ENCODE measurements at places on chromosomes 12 and 14. TPM values are rescaled to one million over a fixed set of nuclear protein-coding genes. Genes with fewer than 3 reads are reported as not detected.
A peak's percentile ranks its signal among the peaks of the same experiment; 100 is the strongest.

DNA sequence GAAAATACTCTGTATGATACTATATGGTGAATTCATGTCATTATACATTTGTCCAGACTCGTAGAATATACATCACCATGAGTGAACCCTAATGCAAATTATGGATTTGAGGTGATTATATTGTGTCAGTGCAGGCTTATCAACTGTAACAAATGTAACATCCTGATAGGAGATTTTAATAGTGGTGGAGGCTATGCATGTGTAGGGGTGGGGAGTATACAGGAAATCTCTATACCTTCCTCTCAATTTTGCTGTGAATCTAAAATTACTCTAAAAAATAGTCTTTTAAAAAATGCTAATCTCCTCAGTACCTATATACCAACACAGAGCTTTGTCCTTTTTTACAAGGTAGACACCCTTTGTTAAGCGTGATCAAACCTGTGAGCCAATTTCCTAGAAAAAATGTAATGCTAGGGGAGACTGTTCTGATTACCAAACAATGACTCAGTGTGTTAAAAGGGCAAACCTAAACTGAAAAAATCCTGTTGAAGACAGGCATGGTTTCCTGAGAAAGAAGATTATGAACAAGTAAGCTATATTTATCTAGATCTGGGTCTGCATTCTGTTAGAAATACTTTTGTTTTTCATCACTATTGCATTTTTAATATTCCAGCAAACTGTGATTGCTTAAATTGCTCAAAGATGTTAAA is 170.9 kb downstream of the DUSP6 start:
- H3K4me1 ChIP-seq, result no peaks in the 10 kb centered on the region
- DNase-seq, result no peak
- no peaks in the 10 kb centered on the region for H3K27me3 ChIP-seq
- H3K36me3 ChIP-seq, result no peaks in the 10 kb centered on the region
- no peak overlapping the region for H3K4me3 ChIP-seq
- H3K27ac ChIP-seq, result no peak overlapping the region

DNA sequence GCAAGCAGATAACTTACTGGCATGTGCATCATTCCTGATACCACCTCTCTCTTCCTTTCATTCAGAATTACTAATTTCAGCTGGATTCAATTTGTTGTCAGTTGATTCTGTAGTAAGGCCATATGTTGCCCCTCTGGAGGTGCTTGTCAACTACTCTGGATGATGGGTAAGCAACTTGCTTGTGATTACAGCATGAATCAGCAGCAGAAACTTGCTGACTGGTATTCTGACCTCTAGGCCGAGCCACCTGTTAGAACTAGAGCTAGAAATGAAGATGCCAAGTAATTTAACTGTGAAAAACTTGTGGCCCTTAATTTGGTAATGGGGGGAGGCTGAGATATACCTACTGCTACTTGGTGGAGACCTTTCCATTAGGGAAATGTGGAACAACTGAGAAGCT is 5.1 kb downstream of the RNF10 start:
- no peaks in the 10 kb centered on the region for H3K27me3 ChIP-seq
- H3K36me3 ChIP-seq, result no peaks in the 10 kb centered on the region
- no peak overlapping the region for H3K4me3 ChIP-seq
- no peak for DNase-seq
- peaks cover 38% of the 10 kb centered on the region for H3K4me1 ChIP-seq

- H3K36me3 ChIP-seq, result peaks cover 20% of the 10 kb centered on the region
- H3K27me3 ChIP-seq, result no peaks in the 10 kb centered on the region
- H3K27ac ChIP-seq, result no peak overlapping the region
These were observed 30.1 kb downstream of the ANAPC7 start for GRCh38 chr12:110373425-110373824.

DNA sequence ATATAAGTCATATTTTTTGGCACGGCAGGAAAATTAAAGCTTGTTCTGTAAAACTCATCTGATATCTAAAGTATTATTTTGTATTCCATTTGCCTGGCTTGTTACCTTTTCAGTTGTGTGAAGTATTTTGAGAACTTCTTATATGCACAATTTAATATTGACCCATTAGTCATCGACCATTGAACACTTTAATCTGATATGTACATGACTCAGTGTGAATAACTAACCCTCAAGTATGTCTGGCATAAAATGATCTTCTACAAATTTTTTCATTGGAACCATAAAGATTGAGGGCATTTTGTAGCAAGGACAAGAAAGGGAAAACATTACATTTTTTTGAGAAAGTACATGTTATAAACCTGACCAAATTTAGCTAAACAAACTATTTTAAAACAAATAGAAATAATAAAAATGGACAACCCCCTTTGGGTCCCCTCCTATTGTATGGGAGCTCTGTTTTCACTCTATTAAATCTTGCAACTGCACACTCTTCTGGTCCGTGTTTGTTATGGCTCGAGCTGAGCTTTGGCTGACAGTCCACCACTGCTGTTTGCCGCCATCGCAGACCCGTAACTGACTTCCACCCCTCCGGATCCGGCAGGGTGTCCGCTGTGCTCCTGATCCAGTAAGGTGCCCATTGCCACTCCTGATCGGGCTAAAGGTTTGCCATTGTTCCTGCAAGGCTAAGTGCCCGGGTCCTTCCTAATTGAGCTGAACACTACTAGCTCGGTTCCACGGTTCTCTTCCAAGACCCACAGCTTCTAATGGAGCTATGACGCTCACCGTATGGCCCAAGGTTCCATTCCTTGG is 118.8 kb downstream of the SLC6A15 start:
- H3K36me3 ChIP-seq, result no peaks in the 10 kb centered on the region
- H3K27me3 ChIP-seq, result no peaks in the 10 kb centered on the region
- no peaks in the 10 kb centered on the region for H3K4me1 ChIP-seq
- H3K4me3 ChIP-seq, result no peak overlapping the region
- no peak overlapping the region for H3K27ac ChIP-seq

DNA sequence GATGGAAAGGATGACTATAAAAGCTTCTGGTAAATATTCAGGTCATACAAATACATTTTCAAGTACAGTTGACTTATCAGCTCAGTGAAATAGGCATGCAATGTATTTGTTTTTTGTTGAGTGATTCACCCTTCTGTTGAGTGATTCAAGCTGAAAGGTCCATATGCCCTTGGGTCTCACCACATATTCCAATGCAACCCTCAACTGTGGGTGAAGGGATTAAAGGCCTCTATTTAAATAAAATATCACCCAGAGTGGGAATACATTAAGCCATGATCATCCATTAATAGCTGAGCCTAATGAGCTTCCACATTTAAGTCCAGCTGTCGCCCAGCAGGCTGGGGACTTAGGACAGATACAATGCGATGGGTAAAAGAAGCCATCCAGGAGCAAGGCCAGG is 120.2 kb downstream of the CRACR2A start:
- H3K4me1 ChIP-seq, result no peaks in the 10 kb centered on the region
- DNase-seq, result no peak
- H3K4me3 ChIP-seq, result no peak overlapping the region
- H3K36me3 ChIP-seq, result no peaks in the 10 kb centered on the region
- no peaks in the 10 kb centered on the region for H3K27me3 ChIP-seq
- H3K27ac ChIP-seq, result no peak overlapping the region

- no peaks in the 10 kb centered on the region for H3K4me1 ChIP-seq
- no peaks in the 10 kb centered on the region for H3K27me3 ChIP-seq
- H3K4me3 ChIP-seq, result no peak overlapping the region
- no peak overlapping the region for H3K27ac ChIP-seq
- DNase-seq, result no peak
These were observed 4.8 kb downstream of the CATSPERB start for GRCh38 chr14:91727121-91727520.

GRCh38 chr12:131384544-131384855 is 326.4 kb upstream of the SFSWAP start:
- H3K27me3 ChIP-seq, result peaks cover 5% of the 10 kb centered on the region
- no peak for DNase-seq
- no peaks in the 10 kb centered on the region for H3K36me3 ChIP-seq
- H3K27ac ChIP-seq, result no peak overlapping the region

DNA sequence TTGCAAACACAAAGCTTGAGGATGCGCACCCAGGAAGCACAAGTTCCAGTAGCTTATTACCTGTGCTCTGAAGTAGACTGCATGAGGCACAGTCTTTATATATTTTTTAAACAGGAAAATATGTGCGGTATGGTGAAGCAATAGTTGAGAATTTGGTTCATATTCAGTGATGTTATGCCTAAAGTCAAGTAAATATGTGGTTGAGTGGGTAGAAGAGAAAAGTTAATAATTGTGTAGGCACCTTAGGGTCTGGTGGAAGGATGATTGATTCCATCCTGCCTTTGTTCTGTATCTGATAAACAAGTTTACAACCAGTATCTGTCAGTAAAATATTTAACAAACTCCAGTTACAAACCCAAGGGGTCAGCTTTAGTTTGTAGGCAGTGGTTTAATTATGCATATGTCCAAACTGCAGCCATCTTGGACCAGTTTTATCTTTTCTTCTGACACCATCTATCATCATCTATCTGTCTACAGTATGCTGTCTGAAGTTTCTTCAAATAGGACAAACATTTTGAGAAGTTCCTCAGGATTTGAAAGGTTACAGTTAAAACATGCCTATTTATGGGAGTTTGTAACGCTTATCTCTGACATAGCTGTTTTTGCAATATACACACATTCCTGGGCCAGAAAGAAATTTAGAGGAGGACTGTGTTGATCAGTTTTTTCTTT is 10.8 kb downstream of the SINHCAF start:
- no peak overlapping the region for H3K4me3 ChIP-seq
- H3K36me3 ChIP-seq, result no peaks in the 10 kb centered on the region
- H3K27me3 ChIP-seq, result no peaks in the 10 kb centered on the region
- DNase-seq, result no peak

DNA sequence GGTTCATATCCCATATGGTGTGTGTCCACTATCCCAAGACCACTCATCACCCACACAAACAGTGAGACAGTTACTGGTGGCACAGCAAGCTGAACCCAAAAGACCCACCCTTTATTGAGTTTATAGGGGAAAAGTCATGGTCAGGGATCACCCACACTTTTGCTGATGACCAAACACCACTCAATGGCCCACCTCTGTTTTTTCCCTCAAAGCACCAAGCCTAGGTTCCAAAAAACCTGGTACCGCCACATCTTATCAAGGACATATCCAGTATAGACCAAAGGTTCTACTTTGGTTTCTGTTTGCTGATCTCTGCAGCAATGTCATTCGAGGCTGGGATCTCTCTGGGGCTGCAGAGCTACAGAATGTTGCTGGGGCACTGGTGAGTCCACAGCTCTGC is 19.7 kb upstream of the OR6S1 start:
- no peaks in the 10 kb centered on the region for H3K36me3 ChIP-seq
- no peak for DNase-seq
- no peak overlapping the region for H3K4me3 ChIP-seq
- H3K4me1 ChIP-seq, result no peaks in the 10 kb centered on the region
- no peaks in the 10 kb centered on the region for H3K27me3 ChIP-seq

DNA sequence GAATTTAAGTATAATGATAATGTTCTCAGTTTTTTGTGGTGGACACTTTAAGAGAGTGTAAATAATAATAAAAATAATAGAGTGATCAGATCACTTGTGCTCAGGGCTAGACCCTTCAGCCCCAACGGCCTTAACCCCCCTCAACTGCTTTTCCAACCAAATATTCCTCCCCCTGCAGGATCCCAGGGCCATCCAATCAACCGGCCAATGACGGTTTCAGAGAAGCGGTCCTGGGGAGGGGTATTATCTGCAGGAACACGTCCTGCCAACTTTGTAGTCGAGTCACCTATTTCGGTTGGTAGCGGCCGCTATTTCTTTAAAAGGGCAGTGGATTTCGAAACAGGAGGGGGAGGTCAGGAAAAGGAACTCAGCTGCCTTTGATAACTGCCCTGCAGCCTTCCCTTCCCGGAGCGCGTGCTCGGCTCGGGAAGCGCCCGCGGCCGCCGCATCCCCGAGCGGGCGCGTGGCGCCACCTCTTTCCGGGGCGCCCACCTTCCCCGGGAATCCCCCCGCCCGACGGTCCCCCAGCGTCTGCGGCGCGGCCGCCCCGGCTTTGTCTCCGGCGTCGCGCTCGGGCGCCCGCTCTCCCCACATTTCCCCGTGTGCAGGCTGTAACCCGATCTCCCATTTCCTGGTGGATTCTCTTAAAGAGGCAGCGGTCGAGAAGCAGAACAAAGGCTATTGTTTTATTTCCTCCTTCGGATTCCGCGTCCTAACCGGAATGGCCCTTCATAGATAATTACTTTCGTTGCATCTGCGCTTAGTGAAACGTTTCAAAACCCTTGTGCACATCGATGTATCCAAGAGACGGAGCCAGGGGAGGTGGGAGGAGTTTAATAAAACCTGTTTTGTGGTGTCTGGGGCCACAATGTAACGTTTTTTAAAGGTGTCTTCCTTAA is 711 bp upstream of the ETV6 start:
- DNase-seq, result peak; percentile 41
- no peaks in the 10 kb centered on the region for H3K27me3 ChIP-seq
- peaks cover 13% of the 10 kb centered on the region for H3K4me1 ChIP-seq

DNA sequence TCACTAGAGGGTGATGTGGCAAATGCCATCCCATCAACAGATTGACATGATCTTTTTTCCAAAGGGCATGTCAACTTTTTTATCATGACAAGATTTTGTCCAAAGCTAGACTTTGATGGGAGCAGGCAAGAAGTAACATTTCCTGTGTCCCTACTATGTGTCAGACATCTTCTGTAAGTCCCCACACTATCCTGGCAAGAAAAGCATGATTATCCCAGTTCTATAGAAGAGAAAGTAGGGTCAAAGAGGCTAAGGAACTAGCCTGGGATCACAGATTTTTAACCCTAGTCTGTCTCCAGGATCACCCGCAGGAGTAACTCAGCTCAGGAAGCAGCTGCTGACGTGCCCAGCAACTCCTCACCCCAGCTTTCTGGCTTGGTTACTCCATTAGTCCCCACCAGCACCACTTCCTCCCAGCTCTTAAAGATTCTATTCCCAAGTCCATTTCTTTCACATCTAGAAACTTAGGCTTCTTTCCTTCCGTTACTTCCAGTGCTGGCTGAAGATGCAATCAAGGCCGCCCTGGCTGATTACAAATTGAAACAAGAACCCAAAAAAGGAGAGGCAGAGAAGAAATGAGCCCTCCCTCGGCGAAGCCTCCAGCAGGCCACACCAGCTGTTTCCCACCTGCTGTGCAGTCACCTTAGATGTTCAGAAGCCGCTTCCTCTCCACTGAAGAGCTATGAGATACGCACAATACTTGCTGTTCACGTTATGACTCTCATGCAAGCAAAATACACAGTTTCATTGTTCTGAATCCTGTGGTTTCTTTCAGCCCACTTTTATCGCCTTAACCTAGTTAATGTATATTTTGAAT is 6.2 kb downstream of the ISCU start:
- peaks cover 27% of the 10 kb centered on the region for H3K36me3 ChIP-seq
- H3K4me1 ChIP-seq, result peaks cover 15% of the 10 kb centered on the region
- H3K27me3 ChIP-seq, result no peaks in the 10 kb centered on the region
- H3K27ac ChIP-seq, result no peak overlapping the region
- DNase-seq, result no peak

Gene PRPH
- 0.39 TPM for total RNA-seq

Gene RDH5
- total RNA-seq, result 2.8 TPM
